ENCODE measurements at places on chromosomes 3 and 15.

GRCh38 chr15:91469632-91470567 lies 369.8 kb downstream of the SV2B start:
- DNase-seq = no peak

DNA sequence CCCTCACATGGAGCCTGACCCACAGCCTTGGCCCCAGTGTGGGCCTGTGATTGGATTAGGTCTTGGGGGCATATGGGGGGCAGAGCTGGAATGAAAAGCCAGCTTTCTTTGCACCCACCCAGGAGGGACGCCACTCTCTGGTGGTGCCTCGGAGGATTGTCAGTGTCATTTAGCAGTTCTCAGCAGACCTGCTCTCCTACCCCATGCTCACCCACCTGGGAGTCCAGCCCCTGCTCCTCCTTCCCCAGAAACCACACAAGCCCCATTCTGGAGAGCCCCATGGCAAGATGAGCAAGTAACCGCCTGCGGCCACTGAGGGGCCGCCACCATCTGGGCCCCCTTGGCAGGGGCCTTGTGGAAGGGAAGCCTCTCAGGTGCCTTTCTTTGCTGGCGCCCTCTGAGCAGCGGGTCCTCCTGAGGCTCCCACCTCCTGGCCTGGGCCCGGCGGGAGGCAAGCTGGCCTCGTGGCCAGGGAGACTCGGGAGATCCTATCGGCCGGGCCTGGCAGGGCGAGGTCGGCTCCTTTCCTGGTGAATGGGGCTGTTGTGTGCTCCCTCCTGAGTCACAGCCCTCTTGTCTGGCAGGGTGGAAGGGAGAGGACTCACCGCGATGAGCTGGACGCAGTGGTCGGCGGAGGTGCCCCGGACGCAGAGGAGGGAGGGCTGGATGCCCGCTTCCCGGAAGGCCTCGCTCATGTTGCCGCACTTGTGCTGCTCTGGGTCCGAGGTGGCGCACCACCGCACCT lies 2.3 kb downstream of the MELTF start:
- DNase-seq = peak; percentile 6

DNA sequence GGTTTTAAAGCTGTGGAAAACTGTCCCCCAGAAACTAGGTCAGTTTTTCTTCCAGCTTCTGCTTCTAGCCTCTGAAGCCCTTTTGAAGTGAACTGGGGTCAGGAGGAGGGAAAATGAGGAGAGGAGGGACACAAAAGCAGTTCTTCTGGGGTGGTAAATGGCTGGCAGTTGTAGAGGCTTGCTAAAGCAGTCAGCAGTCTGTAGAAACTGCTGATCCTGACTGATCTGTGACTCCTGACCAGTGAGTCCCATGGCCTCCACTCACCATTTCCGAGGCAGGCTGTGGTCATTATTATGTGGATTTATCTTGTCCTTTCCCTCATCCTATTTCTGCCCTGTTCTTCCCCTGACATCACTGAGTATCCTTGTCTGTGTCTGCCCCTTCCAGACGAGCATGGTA lies 276.4 kb upstream of the ROPN1 start:
- no peak for DNase-seq

- no peak for DNase-seq
Measured at GRCh38 chr3:104396974-104397669, 969.6 kb upstream of the ALCAM start.

DNA sequence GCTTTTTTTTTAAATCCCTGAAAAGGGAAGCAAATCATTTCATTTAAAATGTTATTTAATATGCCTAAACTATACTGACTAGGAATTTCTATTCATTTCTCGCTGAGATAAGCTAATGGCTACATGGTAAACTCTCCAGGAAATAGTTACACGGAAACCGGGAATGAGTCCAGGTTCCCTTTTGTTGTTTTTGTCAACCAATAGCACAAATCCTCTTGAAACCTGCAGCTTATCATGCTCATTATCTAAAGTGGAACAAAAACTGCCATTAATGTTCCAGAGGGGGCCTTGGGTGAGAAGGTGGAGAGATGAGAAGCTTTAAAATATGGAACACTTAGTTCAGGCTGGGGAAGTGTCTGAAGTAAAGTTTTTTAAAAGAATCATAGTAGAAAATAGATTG lies 113.5 kb upstream of the ALCAM start:
- no peak for DNase-seq
